Nucleus accumbens (tissue), 56 donors: ENCODE measurements at places on chromosomes 2 and 18.
A peak's percentile ranks its signal among the peaks of the same experiment; 100 is the strongest.

- DNase-seq: peak; percentile 5
Measured at GRCh38 chr2:99489063-99489760, 605 bp downstream of the REV1 start.

- DNase-seq: no peak
Measured at GRCh38 chr2:211084352-211084751, 528.0 kb downstream of the CPS1 start.

DNA sequence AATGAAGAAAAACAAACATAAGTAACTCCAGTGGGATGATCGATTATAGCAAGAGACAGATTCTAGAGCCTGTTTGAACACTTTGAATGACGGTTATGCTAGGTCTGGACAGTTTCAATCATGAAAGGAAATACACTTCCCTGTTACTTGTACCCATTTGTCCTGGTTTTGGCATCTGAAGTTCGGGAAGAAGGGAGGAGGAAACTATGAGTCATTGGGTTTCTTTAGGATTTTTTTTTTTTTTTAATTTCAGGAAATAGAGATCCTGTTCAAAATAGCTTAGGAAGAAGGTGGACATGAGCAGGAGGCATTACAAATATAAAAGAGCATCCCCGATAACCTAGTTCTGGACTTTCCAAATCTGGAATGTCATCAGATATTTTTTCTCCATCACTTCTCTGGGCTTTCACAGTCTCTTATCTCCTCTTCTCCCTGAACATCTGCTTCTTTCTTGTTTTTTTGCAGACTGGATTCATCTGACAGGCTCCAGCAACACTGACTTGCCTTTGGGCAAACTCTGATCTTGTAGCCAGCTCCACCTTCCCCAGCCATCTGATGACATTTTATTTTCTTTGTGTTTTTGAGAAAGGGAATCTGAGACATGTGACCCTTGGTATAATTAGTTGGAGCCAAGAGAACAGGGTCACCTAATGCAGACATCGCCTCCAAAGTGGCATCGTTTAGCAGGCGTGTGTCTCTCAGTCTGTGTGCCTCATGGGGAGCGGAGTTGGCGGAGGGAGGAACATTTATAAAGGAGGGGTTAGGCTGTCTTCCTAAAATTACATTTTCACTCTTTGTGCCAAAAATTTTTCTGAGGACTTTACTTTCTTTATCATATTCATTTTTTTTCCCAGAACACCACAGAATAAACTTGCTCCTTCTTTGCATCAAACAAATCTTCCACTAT, 195.3 kb upstream of the EPHA4 start:
- no peak for DNase-seq

DNA sequence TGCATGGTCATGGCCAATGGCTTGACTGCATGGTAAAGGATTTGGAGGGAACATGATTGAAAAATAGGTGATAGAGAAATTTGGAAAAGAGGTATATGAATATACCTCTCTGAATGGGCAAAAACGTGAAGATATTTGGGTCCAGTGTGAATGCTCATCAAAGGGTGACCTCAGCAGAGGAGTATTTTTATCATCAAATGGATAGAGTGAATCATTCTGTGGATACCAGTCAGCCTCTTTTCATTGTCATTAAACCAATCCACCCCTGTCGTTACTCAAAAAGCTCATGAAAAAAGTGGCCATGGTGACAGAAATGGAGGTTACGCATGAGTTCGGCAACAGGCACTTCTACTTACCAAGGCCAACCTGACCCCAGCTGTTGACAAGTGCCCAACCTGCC, 1074.7 kb downstream of the TSN start:
- no peak for DNase-seq

GRCh38 chr2:209321076-209321475, 102.8 kb upstream of the MAP2 start:
- no peak for DNase-seq
